GM23248 (cell line): ENCODE measurements at places on chromosomes 5 and 9. TPM values are rescaled to one million over a fixed set of nuclear protein-coding genes. Genes with fewer than 3 reads are reported as not detected.

DNA sequence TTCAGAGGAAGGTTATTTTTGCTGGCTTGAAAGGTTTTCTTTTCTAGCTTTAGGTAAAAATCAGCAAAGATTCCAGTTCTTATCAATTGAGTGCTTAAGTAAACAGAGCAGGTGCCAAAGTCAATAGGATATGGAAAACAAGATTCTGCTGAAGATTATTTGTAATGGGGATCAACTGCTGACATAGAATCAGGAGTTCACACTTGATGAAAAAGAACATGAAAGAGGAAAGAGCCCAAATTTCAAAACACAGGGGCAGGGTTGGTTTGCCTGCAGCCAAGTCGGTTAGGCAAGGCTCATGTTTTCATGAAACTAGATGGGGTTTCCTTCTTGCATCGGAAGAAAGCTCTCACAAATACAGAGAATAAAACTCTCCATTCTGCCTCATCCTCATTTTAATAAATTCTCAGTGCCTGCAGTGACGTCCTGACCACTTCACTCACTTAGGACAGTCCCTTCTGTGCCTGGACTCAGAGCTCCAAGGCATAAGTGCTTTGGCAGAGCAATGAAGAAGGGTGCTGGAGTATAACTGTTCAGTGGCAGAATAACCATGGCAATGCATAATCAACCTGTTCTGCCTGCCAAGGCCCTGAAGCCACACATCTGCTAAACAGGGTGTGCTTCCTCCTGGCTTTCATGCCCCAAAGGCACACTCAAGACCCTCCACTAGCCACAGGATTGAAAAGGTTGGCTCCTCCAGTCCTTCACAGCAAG, 179.6 kb downstream of the GNAQ start:
- no peaks in the 10 kb centered on the region for H3K36me3 ChIP-seq
- peaks cover 36% of the 10 kb centered on the region for H3K4me1 ChIP-seq
- DNase-seq, result no peak
- no peak overlapping the region for H3K27ac ChIP-seq
- H3K27me3 ChIP-seq, result no peaks in the 10 kb centered on the region
- no peak overlapping the region for H3K4me3 ChIP-seq

GRCh38 chr9:92775466-92775865, 10.8 kb upstream of the BICD2 start:
- no peak for DNase-seq
- peaks cover 18% of the 10 kb centered on the region for H3K27me3 ChIP-seq
- no peak overlapping the region for H3K27ac ChIP-seq
- H3K4me1 ChIP-seq, result peaks cover 8% of the 10 kb centered on the region
- no peak overlapping the region for H3K4me3 ChIP-seq

- H3K4me1 ChIP-seq, result no peaks in the 10 kb centered on the region
- no peak overlapping the region for H3K4me3 ChIP-seq
- H3K36me3 ChIP-seq, result no peaks in the 10 kb centered on the region
- H3K27me3 ChIP-seq, result no peaks in the 10 kb centered on the region
Measured at GRCh38 chr5:178460598-178460997, 129.6 kb downstream of the COL23A1 start.

SLC2A6 gene
- 10.1 and 12.0 TPM in 2 replicates for total RNA-seq

- DNase-seq, result no peak
- no peaks in the 10 kb centered on the region for H3K27me3 ChIP-seq
- peak overlapping the region; percentile 98 for H3K4me3 ChIP-seq
- H3K4me1 ChIP-seq, result peaks cover 31% of the 10 kb centered on the region
Measured at GRCh38 chr5:32586276-32586599, 881 bp downstream of the SUB1 start.

PCDHB7 gene
- total RNA-seq, result 0.65 and 0.89 TPM in 2 replicates

DNA sequence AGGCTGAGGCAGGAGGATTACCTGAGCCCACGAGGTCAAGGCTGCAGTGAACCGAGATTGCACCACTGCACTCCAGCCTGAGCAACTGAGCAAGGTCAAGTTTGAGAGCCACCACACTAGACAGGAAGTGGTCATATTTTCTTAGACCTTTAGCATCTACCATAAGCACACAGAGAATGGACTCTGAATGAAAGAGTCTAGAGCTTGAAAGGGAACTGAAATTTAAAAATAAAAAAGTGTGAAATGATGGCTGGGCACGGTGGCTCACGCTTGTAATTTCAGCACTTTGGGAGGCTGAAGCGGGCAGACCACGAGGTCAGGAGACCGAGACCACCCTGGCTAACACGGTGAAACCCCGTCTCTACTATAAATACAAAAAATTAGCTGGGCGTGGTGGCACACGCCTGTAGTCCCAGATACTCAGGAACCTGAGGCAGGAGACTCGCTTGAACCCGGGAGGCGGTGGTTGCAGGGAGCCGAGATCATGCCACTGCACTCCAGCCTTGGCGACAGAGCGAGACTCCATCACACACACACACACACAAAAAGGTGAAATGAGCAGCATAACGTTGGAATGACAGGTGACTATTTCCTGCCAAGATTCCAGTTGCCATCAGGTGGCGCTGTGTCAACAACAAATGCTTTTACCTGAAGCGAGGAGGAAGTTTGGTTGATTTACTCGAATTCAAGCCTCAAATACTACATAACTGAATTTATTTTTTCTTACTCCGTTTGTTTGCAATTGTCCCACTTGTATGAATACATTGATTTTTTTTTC, 21.3 kb upstream of the AK3 start:
- no peak overlapping the region for H3K27ac ChIP-seq
- peaks cover 3% of the 10 kb centered on the region; the same call in 1 of the 2 replicates for H3K4me1 ChIP-seq
- no peak overlapping the region for H3K4me3 ChIP-seq
- peak; percentile 69 for DNase-seq

- no peaks in the 10 kb centered on the region for H3K27me3 ChIP-seq
- H3K27ac ChIP-seq, result peak overlapping the region; percentile 11
- no peaks in the 10 kb centered on the region for H3K36me3 ChIP-seq
- DNase-seq, result no peak
- H3K4me3 ChIP-seq, result no peak overlapping the region; the same call in 1 of the 2 replicates
Measured at GRCh38 chr5:119393201-119393691, 37.4 kb downstream of the TNFAIP8 start.

DNA sequence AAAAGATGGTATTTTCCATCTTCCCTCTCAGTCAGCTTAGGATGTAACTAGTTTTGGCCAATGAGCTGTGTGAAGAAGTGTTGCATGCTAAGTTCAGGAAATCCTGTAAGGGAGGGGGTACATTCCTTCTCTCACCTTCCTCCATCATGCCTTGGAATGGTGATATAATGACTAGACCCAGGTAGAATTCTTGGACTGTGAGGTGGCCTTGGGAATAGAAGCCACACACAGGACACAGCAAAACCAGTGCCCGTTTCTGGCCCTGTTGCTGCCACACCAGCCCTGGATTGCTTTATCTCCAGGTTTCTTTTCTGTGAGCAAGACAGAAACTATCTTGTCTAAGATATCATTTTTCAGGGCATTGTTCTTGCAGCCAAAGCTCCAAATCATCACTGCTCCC, 10.5 kb upstream of the ZNF354A start:
- H3K36me3 ChIP-seq, result no peaks in the 10 kb centered on the region
- no peak for DNase-seq
- H3K27me3 ChIP-seq, result no peaks in the 10 kb centered on the region
- no peak overlapping the region for H3K27ac ChIP-seq

CPEB4 gene
- total RNA-seq, result 11.6 and 16.3 TPM in 2 replicates

FER gene
- 16.6 and 26.8 TPM in 2 replicates for total RNA-seq

- H3K4me1 ChIP-seq, result no peaks in the 10 kb centered on the region
- DNase-seq, result no peak
- no peaks in the 10 kb centered on the region for H3K36me3 ChIP-seq
- H3K27me3 ChIP-seq, result no peaks in the 10 kb centered on the region
Measured at GRCh38 chr9:12416716-12417115, 276.5 kb upstream of the TYRP1 start.

DNA sequence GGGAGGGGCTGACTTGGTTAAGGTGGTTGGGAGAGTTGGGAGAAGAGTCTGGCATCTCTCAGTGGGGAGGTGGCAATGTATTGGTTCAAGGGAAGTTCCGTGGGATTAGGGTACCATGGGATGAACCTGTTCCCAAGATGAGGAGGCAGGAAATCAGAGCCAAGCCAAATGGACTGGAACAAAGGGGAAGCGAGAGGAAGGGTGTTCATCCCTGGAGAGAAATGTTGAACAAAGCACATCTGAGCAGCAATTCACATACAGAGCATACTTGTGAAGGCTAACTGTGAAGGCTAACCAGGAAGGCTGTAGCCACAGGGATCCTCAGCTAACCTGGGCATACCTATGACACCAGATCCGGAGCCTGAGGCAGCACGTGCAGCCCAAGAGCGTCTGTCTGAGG, 214.0 kb downstream of the MCTP1 start:
- no peak for DNase-seq
- no peak overlapping the region for H3K27ac ChIP-seq
- H3K4me3 ChIP-seq, result no peak overlapping the region
- H3K4me1 ChIP-seq, result no peaks in the 10 kb centered on the region

- H3K4me1 ChIP-seq, result 0 out of 2 replicates have a peak, but pooled peaks cover 6% of the 10 kb centered on the region
- no peak for DNase-seq
- no peak overlapping the region for H3K4me3 ChIP-seq
Measured at GRCh38 chr9:4713849-4714248, 27.2 kb downstream of the AK3 start.

CTSV gene
- total RNA-seq, result not detected in 2 replicates

DNA sequence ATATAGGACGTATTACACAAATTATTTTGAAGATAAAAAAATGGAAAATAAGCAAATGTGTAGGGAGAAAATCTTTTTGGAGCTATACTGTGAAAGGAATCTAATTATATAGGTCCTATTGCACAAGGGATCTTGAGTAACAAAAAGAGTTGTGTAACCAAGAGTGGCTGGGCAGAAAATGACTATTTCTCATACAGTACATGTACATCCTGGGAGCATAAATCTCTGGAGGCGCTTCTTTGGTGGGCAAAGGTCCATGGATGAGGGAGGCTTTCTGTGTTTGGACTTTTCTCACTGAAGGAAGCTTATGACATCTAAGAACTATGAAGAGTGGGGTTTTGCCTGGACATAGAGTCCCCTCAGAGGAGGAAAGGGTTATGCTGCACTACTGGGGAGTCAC, 29.8 kb downstream of the ANKS6 start:
- no peak overlapping the region for H3K27ac ChIP-seq
- no peaks in the 10 kb centered on the region for H3K27me3 ChIP-seq
- DNase-seq, result peak; percentile 18

NIPSNAP3A gene
- total RNA-seq, result 52.6 and 55.3 TPM in 2 replicates

DNA sequence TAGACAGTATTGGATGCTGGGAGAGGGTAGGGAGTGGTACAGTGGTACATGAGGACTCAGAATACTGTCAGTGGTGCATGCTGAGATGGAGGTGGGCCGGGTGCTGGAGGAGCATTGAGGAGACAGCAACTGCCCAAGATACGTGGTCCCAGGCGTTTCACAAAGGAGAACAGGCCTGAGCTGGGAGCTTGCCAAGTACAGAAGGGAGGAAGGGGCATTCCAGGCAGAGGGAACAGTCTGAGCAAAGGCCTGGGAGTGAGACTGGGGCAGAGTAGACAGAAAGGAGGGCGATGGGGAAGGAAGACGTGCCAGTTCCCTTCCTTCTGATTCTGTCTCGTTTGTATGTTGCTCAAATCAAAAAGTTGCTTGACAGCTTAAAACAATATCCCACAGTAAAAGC, 15.2 kb downstream of the GALNT12 start:
- H3K4me1 ChIP-seq, result no peaks in the 10 kb centered on the region
- no peaks in the 10 kb centered on the region; the same call in 1 of the 2 replicates for H3K36me3 ChIP-seq
- no peak for DNase-seq
- H3K27me3 ChIP-seq, result no peaks in the 10 kb centered on the region
- H3K4me3 ChIP-seq, result no peak overlapping the region
